ENCODE measurements at places on chromosomes 2 and 18.

- DNase-seq, result no peak
Measured at GRCh38 chr2:190159453-190159852, 96.9 kb upstream of the MSTN start.

GRCh38 chr2:21332993-21333625 lies 209.3 kb downstream of the TDRD15 start:
- no peak for DNase-seq

- DNase-seq, result no peak
Measured at GRCh38 chr18:72409903-72410302, 134.2 kb downstream of the CBLN2 start.

- DNase-seq, result no peak
Measured at GRCh38 chr2:174688079-174688478, 76.2 kb downstream of the CHRNA1 start.

DNA sequence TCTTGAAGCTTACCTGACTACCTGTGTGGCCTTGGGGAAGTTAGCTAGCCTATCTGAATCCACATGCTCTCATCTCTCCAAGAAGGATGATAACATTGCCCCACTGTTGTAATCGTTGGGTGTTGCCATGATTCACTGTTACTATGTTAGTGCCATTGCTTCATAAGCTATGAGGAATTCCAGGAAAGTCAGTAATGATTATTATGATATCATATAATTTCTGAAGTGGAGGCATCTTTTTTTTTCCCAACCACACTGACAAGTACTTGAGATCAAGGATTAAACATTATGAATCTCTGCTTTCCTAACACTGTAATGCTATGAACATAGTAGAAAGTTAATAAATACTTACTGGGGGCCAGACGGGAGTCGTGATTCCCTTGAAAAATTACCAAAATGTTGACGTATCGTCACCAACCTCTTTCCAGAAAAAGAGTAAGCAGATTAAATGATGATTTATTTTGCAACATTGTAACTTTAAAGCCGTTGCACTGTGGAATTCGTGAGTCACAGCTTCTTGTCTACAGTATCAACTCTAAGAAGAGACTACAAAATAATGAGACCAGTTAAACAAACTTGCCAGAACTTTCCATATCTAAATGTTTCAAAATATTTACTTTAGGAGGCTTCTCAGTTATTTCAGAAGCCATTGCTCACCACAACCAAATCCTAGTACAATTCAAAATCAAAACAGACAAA lies 459.9 kb downstream of the PIK3C3 start:
- no peak for DNase-seq

- DNase-seq, result no peak
Measured at GRCh38 chr2:79576451-79576850, 63.6 kb downstream of the CTNNA2 start.

DNA sequence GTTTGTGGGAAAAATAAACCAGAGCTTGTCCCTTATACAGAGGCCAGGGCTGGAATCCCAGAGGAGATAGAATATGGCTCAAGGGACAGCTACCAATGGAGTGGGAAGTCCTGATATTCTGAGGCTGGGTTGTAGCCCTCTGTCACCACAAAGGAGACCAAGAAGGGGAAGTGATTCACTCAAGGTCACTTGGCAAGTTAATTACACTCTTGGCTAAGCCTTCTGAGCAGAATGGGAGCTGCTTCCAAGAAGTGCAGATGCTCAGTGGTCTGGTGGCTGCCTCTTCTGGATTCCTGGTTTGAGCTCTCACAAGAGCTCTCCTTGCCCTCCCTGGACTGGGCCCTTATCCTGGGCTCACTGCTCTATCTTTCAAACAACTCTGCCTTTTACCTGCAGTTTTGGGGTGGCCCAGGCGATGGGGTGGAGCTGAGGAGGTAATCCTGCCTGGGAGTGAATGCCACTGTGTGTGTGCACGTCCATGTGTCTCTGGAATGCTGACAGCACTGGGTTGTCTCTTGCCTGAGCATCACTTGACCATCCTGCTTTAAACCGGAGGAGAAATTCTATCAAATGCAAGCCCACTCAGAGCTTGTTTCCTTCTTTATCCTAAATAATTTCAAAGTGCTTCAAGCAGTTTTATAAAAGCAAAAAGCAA lies 168.2 kb downstream of the KCNS3 start:
- no peak for DNase-seq

DNA sequence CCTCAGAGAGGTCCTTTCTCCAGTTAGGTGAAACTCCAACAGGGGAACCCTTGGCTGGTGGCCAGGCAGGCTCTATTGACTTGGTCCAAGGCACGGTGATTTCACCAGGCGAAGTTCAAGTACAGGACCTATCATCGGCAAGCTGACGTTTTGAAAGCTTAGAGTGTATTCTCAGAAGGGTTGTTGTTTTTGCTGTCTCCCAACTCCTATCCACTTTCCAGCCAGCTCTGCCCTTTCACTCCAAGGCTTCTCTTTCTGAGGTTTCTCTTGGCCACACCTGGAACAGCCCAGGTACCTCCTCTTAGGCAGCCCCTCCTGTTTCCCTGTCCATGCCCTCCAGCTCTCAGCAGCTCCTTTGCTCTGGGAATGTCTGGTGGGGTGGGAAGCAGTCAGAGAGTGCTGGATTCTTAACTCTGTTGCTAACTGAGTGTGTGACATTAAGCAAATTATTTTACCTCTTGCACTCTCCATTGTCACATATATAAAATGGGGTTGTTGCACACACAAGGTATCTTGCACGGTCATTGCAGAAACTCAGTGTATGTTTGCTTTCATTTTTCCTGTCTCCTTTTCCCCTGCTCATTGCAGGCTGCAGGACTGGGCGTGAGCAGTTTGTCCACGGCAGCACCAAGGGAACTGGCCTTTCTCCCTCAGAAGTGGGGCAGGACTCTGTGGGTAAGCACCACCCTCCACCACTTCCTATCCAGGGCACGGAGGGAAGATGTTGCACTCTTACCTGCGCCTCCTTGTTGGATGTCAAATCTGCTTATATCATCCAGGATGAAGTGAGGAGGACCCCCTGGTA lies 30.2 kb downstream of the CAPN13 start:
- no peak for DNase-seq

GRCh38 chr18:50880119-50880465 lies 1.2 kb downstream of the ME2 start:
- DNase-seq, result no peak

GRCh38 chr2:120431386-120432292 lies 85.7 kb downstream of the INHBB start:
- no peak for DNase-seq

GRCh38 chr2:207468488-207468887 lies 61.3 kb upstream of the CREB1 start:
- DNase-seq, result no peak

DNA sequence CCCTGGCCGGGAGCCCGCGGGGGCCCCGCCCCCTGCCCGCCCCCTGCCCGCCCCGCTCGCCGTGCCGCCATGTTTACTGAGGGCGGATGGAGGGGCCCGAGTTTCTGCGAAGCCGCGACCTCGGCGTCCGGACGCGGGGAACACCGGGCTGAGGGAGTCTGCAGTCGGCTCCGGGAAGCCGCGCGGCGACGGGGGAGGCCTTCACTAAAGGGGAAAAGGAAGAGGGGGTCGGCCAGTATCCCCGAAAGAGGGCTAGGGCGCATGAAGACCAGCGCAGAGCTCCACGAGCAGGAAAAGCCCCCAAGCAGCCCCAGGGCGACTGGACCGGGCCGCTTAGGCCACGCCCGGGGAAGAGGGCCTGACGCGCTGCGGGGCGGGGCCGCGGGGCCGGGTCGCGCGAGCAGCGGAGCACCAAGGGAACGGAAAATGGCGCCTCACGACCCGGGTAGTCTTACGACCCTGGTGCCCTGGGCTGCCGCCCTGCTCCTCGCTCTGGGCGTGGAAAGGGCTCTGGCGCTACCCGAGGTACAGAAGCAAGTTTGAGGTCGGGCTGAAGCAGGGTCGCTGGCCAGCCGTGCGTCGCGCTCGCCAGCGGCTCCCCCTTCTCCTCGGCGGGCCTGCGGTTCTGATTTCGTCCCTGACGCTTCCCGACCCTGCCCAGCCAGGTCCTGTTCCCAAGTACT lies at the start of the genes ATRAID and SLC5A6:
Gene ATRAID (plus strand): TSS at position 99 of the 683 bp plus-strand sequence. CDS start 328 bp downstream, at position 427.
Gene SLC5A6 (minus strand): TSS at position 326 of the 683 bp plus-strand sequence. CDS start 4,618 bp downstream, outside the sequence.
- DNase-seq, result peak; percentile 88

GRCh38 chr2:235506291-235506996 lies 12.6 kb downstream of the AGAP1 start:
- no peak for DNase-seq

GRCh38 chr2:88620015-88620414 lies 7.2 kb downstream of the EIF2AK3 start:
- no peak for DNase-seq

DNA sequence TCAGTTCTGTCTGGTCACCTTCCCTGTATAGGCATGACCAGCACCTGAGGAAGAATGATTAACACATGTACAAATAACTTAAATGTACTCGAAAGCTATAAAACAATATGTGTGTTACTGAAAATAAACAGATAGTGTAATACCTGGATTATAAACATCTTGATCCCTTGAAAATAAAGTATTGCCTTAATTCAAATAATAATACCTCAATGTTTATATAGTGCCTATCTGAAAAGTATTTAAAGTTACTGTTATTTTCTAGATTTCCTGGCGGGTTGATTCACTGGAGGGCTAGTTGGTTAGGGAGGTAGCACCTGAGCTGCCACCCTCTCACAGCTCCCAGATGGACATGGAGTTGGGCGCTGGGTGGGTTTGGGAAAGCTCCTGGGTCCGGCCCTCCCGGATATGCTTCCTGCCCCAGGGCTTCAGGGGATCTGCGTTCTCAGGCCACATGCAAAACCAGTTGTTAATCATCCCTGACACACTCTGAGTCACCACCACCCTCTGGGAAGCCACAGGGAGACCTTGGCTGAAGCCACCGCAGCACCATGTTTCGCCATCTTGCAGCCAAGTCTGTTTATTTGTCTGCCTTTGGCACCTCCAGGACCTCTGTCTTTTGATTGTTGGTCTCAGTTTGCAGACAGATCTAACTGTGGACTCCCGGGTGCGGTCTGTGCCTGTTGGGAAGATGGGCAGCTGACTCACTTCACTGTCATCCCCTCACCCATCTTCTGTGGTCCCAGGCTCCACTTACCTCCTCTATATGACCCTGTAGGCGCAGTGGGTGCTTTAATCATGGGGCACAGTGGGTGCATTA lies 35.3 kb downstream of the RAB31 start:
- no peak for DNase-seq

GRCh38 chr2:20623241-20623640 lies 27.7 kb downstream of the HS1BP3 start:
- DNase-seq, result no peak

DNA sequence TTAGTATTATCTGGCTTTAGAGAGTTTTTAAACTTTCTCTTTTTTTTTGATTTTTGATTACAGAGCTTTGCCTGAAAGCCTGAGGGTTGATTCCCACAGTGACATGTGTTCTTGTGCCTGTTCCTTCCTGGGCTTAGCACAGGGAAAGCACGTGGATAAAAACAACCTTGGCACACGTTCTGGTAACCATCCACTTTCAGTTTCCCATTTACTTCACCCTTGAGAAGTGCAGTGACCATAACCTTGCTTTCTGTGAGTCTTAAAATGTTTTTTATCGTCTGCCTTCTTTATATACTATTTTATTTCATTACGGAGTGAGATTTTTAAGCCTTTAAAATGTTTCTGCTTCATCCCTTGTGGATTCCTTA lies 11.5 kb downstream of the CD226 start:
- no peak for DNase-seq

DNA sequence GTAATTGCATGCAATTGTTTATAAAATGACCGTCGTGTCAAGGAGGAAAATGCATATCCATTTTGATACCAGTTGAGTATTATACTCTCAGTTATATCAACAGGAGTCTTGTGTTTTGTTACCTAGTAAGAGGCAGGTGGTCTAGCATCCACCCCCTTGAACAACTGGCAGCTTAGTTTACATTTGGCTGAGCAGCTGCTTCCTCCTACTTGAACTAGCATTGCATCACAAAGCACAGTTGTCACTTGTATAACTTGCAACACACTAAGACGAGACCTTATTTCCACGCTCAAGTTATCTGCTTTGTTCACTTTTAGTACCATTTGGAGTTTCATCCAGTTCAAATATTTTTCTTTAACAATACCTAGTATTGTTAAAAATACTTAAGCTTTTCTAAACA lies 75.4 kb upstream of the UBE2E3 start:
- DNase-seq, result no peak

DNA sequence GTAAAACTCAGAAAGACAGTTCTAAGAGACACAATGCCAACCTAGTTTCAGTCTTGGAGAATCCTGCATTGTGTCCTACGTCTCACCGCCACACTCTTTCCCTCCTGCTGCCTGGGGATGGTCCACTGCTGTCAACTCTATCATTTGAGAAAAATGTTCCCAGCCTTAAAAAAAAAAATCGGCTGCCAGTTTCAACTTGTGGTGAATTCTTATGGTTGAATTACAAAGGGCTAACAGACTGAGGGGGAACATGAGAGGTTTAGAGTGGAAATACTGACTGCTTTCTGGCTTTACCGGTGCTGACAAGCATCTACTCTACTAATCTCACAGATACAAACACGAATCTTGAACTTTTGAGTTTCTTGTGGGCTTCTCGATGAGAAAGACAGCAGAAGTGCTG lies 74.0 kb downstream of the NAB1 start:
- DNase-seq, result no peak

GRCh38 chr2:11566383-11566782 lies 32.5 kb downstream of the GREB1 start:
- DNase-seq, result no peak

DNA sequence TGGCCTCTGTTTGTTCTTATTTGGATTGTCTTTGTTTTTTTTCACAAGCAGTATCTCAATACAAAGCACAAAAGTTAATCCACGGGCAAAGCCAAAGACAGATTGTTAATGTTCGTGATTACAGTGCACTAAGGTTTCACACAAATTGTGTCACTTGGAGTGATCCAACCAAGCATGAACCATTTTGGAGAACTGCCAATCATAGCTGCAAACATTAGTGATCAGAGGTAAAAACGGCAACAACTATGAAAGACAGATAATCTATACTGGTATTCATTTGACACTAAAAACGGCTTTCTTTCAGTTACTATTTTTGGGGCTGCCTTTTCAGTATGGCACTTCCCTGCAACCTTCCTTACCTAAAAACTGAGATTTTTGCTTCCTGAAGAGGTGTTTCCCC lies 213.1 kb upstream of the GULP1 start:
- DNase-seq, result no peak

GRCh38 chr2:8151888-8152287 lies 530.0 kb upstream of the ID2 start:
- DNase-seq, result no peak

GRCh38 chr2:53654396-53654795 lies 113.2 kb upstream of the CHAC2 start:
- DNase-seq, result no peak

DNA sequence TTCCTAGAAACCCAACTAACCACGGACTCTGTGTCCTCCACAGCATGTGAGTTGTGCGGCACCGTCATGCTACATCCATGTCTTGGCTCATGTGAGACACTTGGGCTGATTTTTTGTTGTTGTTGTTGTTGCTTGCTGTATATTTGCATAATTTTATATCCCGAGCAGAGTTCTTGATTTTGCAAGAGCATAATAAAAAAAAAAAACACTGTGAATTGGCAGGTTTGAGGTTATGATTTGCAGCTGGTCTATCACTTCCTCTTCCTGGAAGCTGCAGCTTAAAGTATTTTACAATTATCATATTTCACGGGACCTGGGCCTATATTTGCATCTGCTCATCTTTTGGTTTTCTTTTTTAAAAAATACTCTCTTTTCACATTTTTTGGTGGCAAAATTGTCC lies 142.3 kb upstream of the NRP2 start:
- no peak for DNase-seq

- no peak for DNase-seq
Measured at GRCh38 chr2:53670331-53670730, 97.3 kb upstream of the CHAC2 start.
